EH (cell line): ENCODE measurements at places on chromosomes 1 and 21.
A peak's percentile ranks its signal among the peaks of the same experiment; 100 is the strongest.

DNA sequence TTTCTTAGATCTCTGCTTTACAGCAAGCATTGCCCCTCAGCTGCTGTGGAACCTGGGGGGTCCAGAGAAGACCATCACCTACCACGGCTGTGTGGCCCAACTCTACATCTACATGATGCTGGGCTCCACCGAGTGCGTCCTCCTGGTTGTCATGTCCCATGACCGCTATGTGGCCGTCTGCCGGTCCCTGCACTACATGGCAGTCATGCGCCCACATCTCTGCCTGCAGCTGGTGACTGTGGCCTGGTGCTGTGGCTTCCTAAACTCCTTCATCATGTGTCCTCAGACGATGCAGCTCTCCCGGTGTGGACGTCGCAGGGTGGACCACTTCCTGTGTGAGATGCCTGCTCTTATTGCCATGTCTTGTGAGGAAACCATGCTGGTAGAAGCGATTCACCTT lies 33.4 kb upstream of the OR2B11 start:
- DNase-seq = no peak

- DNase-seq = no peak
These were observed 238.2 kb downstream of the PTPRU start for GRCh38 chr1:29474274-29475244.

GRCh38 chr1:55168353-55168752 lies 46.8 kb downstream of the USP24 start:
- DNase-seq = no peak

DNA sequence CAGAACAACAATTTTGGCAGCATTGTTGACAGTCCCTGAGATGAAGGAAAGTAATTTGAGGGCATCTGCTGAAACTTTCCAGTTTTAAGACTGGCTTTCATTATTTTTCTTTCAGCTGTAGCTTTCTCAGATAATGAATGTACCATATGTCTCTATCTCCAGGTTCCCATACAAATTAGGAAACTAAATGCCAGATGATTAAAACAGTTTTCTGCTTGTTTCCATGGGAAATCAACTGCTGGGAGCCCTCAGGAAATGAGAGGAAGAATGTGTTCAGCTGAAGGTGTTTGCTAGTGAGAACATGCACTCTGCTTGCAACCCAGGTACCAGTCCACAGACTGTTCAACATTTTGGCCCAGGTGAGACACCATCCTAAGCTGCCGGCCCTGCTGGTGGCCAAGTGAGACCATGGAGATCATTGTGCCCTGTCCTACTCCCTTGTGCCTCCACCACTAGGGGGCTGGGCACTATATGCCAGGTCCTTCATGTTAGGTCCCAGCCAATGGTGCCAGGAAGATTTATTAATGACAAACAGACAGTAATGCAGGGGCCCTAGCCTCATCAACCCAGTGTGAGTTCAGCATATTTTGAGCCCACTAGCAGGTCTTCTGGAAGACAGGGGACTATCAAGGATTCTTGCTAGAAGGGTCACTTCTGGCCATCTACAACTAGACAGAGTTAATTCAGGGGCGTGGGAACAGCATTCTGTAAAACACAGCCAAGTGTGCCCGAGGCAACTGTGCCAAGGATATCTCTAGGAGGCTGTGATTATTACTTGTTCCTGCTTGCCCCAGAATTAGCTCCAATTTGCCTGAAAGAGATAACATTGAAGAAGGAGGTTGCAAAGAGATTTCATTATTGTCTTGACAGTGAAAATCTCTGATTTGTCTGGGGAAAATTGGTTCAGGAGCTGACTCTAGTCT lies 17.0 kb upstream of the LRRC8C start:
- DNase-seq = peak; percentile 31

- DNase-seq = peak; percentile 3
These were observed 11.4 kb upstream of the SELE start for GRCh38 chr1:169745015-169745861.

GRCh38 chr21:27314131-27314530 lies 347.2 kb upstream of the ADAMTS5 start:
- DNase-seq = peak; percentile 79

- DNase-seq = peak; percentile 78
These were observed 10.2 kb upstream of the CAMK2N1 start for GRCh38 chr1:20496241-20496661.
